ENCODE measurements at places on chromosomes 7 and 10.
A peak's percentile ranks its signal among the peaks of the same experiment; 100 is the strongest.

DNA sequence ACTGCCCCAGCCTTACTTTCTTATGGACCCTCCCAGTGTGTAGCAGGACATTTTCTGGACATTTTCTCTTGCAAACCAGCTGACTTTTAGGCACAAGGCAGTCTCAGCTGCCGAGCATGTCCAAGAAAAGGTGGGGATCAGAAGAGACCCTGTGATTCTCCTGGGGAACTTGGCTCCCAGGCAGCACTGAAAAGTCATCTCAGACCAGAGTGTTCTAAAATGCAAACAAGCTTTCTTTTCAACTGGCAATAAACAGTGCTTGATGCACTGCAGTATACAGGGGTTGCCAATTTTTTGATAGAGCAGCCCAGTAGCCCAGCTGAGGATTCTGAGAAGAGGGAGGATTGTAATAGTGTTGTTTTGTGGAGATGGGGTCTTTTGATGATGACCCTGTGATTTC is 168.0 kb upstream of the PHYHIPL start:
- peak; percentile 32 for DNase-seq

- no peak for DNase-seq
Observed at GRCh38 chr7:7861211-7861633, 107.4 kb upstream of the GLCCI1 start.

- no peak for DNase-seq
Observed at GRCh38 chr10:84059526-84059925, 79.8 kb upstream of the GHITM start.

GRCh38 chr7:157874870-157875229 is 538.0 kb downstream of the DNAJB6 start:
- no peak for DNase-seq

GRCh38 chr7:33909318-33909717 is 4.0 kb downstream of the BMPER start:
- DNase-seq = no peak

DNA sequence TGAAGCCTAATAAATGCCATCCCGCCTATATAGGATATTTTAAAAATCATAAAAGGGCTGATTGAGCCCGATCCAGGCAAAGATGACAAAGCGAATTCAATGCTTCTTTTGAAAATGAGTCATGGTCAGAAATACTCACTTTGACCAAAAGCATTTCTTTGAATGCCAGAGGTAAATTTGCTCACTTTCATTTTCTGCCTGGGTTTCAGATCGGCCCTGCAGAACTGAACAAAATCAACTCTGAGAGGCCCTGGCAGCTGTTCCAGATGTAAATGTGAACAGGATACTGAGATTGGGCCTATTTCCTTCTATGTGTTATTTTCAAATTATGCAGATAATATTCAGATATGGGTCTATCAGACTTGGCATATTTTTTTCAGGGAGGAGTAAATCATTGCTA is 114.8 kb upstream of the ARID5B start:
- DNase-seq = no peak

- DNase-seq = no peak
Observed at GRCh38 chr10:130234171-130234965, 98.2 kb downstream of the GLRX3 start.

GRCh38 chr7:69359003-69359700 is 239.1 kb upstream of the AUTS2 start:
- no peak for DNase-seq

- DNase-seq = no peak
Observed at GRCh38 chr7:108145401-108145800, 15.2 kb upstream of the LAMB4 start.

- no peak for DNase-seq
Observed at GRCh38 chr7:41769162-41769561, 66.3 kb upstream of the INHBA start.

GRCh38 chr7:33685503-33685902 is 219.8 kb upstream of the BMPER start:
- no peak for DNase-seq

DNA sequence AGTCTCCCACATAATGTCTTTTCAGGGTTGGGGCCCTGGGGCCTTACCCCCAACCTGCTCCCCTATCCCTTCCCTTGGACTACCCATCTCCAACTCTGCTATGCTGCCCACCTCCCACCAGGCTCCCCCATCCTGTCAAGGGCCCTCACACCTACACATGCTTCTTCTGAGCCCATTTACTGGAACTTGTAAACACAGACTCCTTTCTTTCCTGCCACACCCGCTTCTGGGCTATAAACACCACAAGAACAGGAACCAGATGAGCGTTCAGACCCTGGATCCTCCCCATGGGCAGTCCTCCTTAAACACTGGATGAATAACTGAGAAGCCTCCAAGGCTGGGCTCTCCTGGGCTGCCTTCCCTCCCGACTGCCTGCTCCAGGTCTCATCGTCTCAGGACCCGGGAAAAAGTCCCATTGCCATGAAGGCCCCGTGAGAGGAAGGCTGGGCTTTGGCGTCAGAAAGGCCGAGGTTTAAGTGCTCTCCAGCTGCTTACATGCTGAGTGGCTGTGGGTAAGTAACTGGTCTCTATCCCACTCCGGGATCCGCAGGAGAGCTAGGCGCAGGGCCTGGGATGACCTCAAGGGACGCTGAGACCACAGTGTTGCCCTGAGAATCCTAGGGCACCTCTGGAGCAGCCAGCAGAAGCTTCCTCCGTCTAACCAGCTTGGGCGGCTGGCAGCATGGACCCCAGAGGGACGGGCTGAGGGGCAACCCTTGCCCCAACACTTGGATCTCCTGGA is 15.6 kb upstream of the CRHR2 start:
- DNase-seq = no peak

DNA sequence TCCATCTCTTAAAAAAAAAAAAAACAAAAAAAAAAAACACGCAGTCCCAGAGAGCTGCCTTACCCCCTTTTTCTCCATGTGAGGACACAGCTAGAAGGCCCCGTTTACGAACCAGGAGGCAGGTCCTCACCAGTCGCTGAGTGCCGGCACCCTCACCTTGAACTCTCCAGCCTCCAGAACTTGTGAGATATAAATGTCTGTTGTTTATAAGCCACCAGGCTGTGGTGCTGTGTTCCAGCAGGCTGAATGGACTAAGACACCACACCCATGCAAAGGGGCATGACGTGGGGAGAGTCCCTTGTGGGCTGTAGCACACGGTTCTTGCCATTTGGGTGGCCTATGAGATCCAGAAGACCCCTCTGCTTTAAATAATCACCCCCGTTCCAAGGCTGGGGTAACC is 17.2 kb downstream of the ECHDC3 start:
- DNase-seq = no peak

- no peak for DNase-seq
Observed at GRCh38 chr10:69901628-69902505, 100.2 kb downstream of the COL13A1 start.

- no peak for DNase-seq
Observed at GRCh38 chr7:151345576-151346469, 4.2 kb downstream of the NUB1 start.

DNA sequence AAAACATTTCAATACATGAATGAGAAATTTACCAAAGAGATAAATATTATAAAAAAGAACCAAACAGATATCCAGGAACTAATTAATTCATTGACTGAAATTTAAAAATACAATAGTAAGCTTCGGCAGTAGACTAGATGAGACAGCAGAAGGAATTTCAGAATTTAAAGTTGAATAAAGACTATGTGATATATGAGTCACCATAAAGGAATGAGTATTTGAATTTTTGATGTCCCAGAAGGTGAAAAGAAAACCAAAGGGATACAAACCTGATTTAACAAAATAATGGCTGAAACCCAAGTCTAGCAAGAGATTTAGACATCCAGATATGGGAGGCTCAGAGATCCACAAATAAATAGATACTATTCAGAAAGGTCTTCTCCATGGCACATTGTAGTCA is 623.9 kb upstream of the FOXK1 start:
- no peak for DNase-seq

- DNase-seq = no peak
Observed at GRCh38 chr10:18681971-18682411, 22.8 kb downstream of the ARL5B start.
